Stimulated activated CD4-positive, alpha-beta T cell treated with anti-CD3 and anti-CD28 coated beads, Interleukin-12 subunit alpha, Interleukin-12 subunit beta, amount 100 ng/mL, for 4 hours (primary cell): ENCODE measurements at places on chromosomes 7 and 10.

DNA sequence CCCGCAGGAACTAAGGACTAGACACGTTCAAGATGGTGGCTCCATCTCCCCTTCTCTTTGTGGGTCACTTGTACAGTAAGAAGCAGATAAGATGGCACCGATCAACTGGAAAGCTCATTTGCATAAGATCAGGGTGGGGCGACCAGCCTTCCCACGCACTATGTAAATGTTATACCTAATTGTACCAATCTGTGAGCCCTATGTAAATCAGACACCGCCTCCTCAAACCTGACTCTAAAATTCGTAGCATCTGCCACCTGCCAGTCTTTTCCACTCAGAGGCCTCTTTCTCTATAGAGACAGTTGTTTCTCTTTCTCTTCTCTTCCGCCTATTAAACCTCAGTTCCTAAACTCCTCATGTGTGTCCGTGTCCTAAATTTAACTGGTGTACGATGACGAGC lies 324.5 kb downstream of the PHF14 start:
- no peak for DNase-seq

- no peak for DNase-seq
These were observed 178.1 kb downstream of the CALN1 start for GRCh38 chr7:72234086-72234485.

- DNase-seq: no peak
These were observed 34.4 kb upstream of the SLF2 start for GRCh38 chr10:100878291-100878910.

- no peak for DNase-seq
These were observed 10.2 kb downstream of the SCD start for GRCh38 chr10:100357059-100357858.

DNA sequence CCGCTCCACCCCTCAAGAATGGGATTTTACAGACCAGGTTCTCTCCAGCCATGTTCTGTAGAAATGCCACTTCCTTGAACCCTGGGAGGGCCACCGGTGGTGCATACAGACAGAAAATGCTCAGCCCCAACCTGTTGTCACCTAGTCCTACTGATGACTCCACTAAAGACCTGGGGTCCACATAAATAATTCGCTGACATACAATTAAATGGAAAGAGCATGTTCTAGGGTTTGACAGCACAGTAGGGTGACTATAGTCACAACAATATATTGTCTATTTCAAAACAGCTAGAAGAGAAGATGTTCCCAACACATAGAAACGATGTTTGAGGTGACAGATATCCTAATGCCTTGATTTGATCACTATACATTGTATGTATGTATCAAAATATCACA lies 155.6 kb upstream of the NEBL start:
- DNase-seq: no peak

GRCh38 chr10:118692872-118693271 lies 61.9 kb downstream of the CACUL1 start:
- no peak for DNase-seq

- no peak for DNase-seq
These were observed 102.7 kb upstream of the NPTX2 start for GRCh38 chr7:98514211-98515031.

GRCh38 chr7:30303312-30304039 lies 19.1 kb downstream of the ZNRF2 start:
- DNase-seq: no peak

GRCh38 chr10:70324339-70324861 lies 40.6 kb upstream of the NPFFR1 start:
- DNase-seq: no peak

GRCh38 chr7:143411976-143412708 lies 3.5 kb upstream of the EPHA1 start:
- DNase-seq: no peak

- no peak for DNase-seq
These were observed 528.7 kb upstream of the DPP6 start for GRCh38 chr7:153523320-153524015.

GRCh38 chr10:101091546-101092290 lies 29.9 kb downstream of the KAZALD1 start:
- DNase-seq: no peak

- no peak for DNase-seq
These were observed 34.8 kb downstream of the CFAP43 start for GRCh38 chr10:104197364-104197763.

- DNase-seq: no peak
These were observed 44.1 kb upstream of the GATAD1 start for GRCh38 chr7:92402920-92403759.

DNA sequence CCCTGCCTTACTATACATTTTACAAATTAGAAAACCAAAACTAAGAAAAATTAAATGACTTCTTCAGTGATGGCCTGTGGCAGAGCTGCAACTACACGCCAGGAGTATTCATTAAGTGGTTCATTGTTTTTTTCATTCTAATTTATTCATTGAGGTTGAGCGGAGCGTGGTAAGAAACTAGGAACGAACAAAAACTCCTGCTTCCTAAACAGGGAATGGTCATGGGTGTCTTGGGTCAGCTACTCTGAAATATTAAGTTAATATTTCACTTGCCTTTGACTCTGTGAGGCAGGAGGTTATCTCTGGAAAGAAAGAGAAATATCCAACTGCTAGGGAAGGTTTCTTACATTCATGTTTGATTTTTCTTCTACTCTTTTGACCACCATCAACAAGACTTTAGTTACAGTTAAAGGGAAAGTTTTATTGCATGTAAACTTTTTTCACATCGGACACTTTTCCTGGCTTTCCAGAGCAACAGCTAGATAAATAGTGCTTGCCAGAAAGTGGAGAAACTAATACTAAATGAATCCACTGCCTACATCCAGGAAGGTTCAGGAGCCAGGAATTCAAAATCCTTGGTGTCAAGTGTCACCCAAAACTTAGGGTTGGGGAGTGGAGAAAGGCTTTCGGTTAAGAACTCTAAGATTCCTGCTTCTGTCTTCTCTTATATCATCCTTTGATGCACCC lies 896 bp upstream of the GNG11 start:
- no peak for DNase-seq

DNA sequence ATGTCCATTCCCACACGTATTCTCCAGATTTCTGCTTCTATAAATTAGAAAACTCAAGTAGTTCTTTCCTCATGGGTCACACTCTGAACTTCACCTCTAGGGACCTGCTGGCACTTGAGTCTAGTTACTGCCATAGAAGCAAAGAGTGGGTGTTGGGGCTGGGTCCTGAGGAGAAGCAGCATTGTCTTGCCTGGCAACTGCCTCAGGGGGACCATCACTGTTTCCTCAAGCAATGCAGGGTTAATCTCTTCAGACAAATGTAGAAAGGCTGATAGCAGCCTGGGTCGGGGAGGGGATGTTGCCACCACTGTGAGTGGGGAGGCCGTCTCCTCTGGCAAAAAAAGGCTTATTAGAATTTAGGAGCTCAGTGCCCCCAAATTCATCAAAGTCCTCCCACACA lies 20.2 kb upstream of the PAPSS2 start:
- no peak for DNase-seq
